MG63 (cell line): ENCODE measurements at places on chromosomes 16 and 17.
A peak's percentile ranks its signal among the peaks of the same experiment; 100 is the strongest.

DNA sequence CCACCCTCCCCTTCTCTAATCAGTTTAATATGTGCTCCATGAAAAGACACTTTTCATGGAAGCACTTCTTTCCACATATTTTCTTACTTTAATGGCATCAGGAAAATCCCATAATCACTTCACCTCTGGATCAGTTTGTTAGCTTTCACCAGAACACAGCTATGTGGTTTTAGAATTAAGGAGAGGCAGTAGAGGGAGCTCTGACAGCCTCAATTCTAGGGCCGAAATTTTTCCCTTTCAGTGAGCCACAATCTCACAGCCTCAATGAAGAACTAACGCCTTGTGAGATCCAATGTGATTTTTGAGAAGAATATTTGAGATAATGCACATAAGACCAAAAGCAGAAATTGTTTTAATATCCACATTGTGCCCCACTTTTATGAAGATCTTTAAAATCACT, 1494.0 kb upstream of the CDH8 start:
- no peak for DNase-seq

GRCh38 chr17:72380120-72380519, 259.3 kb downstream of the SOX9 start:
- DNase-seq: no peak

DNA sequence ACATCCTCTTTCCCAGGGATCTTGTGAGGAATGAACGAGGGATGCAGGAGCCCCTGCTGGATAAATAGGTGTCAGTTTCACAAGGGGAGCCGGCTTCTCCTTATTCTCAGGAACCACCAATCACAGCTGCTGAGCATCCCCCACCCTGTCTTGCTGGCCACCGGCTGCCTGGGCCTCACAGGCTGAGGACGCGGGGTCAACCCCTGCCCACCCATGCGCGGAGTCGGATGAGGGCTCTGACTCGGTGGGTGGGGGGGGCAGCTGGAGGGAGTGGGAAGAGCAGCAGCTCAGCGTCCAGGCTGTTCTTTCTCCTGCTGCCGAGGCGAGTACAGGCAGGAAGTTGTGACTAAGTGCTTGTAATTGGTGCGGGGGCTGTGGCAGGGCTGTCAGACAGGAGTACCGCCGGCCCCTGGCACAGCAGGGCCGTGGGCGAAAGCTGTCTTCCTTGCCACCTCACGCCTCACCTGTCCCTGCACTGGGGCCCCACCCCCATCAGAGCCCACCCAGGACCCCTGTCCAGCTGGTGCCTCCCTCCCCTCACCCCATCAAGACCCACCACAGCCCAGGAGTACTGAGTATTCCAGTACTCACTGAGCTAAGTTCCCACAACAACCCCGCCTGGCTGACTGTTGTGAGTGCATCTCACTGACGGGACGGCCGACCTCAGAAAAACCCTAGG, 11.0 kb upstream of the DPEP1 start:
- DNase-seq: peak; percentile 88

DNA sequence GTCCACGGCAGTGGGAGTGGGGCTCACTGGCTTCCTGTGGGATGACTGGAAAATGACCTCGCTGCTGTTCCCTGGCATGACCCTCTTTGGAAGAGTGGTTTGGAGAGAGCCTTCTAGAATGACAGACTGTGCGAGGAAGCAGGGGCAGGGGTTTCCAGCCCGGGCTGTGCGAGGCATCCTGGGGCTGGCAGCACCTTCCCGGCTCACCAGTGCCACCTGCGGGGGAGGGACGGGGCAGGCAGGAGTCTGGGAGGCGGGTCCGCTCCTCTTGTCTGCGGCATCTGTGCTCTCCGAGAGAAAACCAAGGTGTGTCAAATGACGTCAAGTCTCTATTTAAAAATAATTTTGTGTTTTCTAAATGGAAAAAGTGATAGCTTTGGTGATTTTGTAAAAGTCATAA, 7.8 kb upstream of the RNF213 start:
- DNase-seq: no peak

GRCh38 chr17:19291646-19292376, 54.6 kb downstream of the EPN2 start:
- DNase-seq: no peak

DNA sequence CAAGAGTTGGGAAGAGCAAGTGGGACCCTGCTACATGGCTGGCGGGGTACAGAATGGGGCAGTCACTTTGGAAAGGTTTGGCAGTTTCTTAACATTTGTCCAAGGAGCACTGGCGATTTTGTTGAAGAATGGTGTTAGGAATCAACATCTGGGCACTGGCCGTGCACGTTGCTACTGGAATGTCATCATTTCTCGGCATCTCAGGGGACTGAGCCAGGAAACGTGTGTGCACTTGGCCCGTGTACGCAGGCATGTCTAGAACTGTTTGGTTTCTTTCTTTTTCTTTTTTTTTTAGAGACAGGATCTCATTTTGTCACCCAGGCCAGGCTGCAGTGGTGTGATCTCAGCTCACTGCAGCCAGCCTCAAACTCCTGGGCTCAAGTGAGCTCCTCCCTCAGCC, 17.3 kb upstream of the FOXK2 start:
- peak; percentile 67 for DNase-seq

DNA sequence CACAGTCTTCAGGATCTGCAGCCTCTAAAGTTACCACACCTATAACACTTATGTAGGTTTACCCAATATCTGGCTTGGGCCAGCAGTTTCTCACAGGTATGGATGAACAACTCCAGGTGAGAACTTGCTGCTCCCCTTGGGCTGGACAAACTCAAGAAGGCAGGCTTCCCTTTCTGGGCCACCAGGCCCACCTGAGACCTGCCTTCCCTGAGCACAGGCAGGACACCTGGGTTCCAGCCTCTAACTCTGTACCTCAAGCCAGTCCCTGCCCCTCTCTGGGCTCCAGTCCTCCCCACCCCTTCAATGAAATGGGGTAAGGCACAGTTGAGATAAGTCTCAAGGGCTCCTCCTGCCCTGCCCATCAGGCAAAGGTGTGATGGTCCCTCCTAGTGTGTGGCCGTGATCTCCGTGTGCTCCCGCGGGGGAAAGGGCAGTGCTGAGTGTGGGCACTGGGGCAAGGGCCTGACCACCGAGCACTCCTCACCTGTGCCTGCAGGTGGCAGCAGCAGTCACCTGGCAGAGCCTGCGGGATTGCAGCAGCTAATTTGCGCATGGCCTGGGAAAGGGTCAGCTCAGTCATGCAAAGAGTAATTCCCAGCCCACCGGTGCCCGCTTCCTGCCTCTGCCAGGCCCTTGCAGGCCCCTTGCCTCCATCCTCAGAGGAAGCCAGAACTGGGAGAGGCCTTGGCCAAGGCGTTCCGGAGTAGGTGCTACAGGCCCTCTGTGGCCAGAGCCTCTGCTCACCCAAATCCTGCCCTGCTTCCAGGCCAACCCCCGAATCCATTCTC, 28.2 kb upstream of the ADGRG1 start:
- peak; percentile 69 for DNase-seq

DNA sequence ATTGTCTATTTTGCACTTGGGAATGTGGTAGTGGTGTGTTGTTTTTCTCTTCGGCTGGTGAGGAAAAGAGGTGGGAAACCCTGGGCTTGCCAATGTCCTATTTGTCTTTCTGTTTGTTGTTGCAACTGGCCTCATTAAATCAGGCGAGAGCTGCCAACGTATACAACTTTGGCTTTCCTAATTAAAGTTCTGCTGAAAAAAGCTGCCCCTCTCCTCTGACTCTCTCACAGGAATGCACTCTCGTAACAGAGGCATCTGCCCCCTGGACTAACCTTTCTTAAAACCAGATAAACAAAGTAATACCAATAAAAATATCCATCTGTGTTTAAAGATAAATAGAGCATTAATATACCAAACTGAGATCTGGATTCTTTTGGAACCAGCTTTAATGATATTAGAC, 7.8 kb downstream of the CDRT15 start:
- DNase-seq: no peak

GRCh38 chr17:72462407-72462806, 341.6 kb downstream of the SOX9 start:
- DNase-seq: no peak

DNA sequence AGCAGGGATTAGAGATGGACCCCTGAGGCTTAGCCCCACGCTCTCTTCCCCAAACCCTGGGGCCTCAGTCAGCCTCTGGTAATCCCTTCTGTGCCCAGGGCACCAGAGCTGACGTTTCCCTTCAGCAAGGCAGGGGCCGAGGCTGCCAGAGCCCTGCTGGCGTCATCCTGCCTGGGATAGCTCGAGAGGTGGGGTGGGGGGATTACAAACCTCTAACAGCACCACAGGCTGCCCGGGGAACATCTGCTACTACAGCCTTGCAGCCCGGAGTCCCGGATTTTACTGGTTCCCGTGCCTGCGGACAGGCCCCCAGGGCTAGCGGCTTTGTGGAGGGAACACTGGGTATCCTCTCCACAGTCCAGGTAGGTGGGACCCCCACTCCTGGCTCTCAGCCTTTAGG, at the start of gene AANAT:
Gene AANAT, plus strand, starts transcription at position 238 of the 400 bp plus-strand sequence. CDS start 1,144 bp downstream, outside the sequence.
- DNase-seq: no peak

DNA sequence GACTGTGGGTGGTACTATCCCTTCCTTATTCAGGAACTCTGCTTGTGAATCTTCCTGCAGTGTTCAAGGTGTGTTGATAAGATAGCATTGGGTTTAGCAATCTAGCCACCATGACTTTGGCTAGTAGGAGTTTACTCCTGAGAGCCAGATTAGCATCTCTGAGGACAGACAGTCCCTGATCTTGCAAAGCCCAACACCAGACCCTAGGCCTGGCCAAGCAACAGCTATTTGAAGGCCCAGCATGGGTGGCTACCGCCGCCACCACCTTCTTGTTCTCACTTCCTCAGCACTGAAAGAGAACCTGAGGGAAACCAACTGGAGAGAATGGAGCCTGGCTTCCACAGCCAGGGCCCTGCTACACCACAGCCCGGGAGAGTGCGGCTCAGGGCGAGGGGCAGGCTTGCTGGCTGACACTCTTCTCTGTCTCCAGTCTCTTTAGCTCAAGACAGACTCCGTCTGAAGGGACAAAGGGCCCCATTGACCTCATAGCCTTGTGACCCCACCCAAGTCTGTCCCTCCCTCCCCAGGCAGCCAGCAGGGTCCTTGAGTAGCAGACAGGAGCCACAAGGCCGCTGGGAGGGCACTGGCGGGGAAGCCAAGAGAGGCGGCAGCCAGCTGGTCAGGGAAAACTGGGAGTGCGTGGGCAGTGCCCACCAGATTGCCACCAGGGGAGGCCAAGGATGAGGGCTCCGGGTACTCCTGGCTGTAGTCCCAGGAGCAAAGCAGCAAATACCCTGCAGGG, 10.9 kb upstream of the ARHGAP23 start:
- DNase-seq: no peak

- DNase-seq: no peak
Observed at GRCh38 chr17:74410001-74410443, 21.9 kb upstream of the GPRC5C start.

DNA sequence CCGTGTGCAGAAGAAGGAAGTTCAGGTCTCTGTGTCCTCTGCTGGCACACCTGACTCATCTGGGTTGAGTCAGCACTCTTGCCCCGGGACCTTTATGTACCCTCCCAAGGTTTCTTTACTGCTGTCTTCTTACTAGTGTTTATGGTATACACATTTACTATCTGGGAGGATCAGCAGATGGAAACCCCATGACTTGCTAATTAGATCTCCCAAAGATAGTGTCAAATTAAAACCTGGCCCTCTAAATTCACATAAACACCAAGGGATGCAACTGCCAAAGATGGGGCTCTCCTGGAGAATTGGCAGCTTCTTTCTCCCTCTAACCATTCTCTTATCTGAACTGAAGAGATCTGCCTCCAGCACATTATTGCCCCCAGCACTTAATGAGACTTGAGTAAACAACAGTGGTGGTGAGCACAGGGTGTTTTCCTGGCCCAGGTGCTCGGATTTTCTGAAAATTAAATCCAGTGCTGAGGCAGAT, 718.1 kb upstream of the SOX9 start:
- DNase-seq: no peak

GRCh38 chr16:10678655-10679054, 16.1 kb downstream of the TEKT5 start:
- no peak for DNase-seq

DNA sequence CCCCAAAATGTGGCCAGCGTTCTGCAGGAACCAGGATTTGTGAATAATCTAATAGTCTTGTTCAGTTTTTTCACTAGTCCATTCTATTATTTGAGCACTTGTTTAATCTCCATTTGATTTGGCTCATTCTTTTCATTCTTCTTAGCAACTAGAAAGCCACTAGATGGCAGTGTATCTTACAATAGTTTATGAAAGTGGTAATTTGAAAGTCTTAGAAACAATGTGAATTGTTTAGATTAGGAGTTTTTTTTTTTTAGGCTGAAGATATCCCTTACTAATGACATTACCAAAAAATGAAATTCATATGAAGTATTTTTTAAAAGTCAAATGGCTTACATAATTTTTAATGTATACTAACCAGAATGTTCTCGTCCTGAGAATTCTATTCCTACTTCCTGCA, 6.7 kb downstream of the ERI2 start:
- DNase-seq: no peak

- DNase-seq: peak; percentile 46
Observed at GRCh38 chr16:57955572-57956188, 15.2 kb downstream of the CNGB1 start.

GRCh38 chr16:84320511-84320910, 25.8 kb downstream of the WFDC1 start:
- DNase-seq: no peak

- no peak for DNase-seq
Observed at GRCh38 chr17:26809033-26809432, 484.9 kb upstream of the WSB1 start.

DNA sequence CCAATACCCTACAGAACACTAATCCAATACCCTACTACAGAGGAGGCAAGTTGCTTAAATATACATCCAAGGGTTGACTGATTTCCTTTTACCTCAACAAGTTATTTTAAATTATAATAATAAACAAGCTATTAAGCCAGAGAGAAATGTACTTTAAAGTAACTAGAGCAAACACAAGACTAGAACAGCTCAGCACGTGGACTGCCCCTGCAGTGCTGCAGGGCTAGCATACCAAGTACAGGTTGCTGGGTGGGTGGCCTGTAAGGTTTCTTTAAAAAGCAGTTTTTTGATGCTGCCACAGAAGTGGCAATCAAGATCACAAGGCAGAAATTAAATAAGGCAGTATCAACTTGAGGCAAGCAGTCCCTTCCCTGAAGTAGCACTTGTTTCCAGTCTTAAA, 63.5 kb downstream of the PARN start:
- no peak for DNase-seq
